ENCODE measurements at places on chromosomes 4 and X.

- no peak for DNase-seq
Observed at GRCh38 chr4:110062166-110062565, 136.2 kb downstream of the ELOVL6 start.

DNA sequence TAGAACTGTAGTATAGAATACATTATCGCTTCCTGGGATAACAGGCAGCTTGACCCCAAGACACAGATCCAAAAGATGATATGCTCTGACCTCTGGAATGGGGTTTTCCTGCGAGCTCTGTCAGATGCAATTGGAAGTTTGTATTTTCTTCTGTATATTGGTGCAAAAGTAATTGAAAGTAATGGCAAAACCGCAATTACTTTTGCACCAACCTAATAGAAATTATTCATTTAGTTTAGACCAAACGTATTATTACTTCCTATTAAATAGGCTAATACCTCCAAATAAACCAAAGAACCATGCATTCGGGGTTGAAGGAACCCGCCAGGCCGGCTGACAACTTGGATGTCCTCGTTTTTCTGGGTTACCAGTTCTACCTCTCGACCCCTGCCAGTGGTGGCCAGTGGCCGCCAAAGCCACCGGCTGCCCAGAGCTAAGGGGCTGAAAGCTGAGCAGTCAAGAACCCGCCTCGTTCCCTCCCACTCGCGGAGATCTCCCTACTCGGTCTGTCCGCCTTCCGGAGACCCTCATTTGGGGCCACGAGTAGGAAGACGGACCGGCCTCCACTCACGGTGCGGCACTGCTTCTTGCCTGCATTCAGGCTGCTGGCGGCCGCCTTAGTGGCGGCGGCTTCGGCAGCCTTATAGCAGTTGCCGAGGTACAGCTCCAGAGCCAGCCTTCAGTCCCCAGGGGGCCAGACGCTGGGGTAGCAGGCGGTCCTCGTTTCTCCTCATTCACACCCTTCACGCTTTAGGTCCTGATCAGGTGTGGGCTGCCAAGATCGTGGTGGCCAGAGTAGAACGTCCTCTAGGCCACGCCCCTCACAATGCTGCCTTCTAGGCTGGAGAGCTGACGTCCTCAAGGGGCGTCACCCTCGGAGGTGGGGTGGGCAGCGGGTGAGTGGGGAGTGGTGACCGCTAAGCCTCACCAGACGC, 121.9 kb downstream of the RBMX2 start:
- no peak for DNase-seq

DNA sequence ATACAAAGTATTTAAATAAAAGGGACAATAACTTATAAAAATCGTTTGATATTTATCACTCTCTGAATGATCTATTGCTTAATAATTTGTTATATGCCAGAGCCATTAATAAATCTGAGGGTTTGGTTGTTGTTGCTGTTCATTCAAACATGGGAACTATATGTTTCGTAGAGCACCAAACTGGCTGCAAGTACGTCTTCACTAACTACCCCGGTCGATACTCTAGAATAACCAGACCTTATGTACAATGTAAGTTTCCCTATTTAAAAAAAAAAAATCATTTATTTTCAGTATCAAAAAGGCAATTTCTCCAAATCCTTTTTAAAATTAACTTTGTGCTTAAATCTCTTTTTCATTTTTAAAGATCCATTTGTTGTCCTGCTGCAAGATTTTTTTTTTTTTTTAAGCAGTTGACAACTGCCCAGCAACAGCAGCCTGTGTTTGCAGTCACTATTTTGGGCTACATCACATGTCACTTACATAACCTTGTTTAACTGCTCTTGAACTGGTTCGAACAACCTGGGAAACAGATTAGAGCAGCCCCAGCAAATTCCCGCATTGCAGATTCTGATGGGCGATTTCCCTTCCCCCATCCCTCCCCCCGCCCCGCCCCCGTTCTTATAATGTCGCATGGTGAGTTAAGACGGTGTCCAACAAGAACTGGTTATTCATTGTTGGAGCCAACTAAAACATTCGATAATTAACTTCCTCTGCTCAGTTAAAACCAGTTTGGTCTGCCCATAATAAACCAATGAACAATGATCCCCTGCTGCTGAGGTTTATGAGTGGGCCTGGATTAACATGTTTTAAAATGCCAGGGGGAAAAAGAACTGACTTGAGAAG, 238.9 kb downstream of the NR3C2 start:
- DNase-seq, result no peak

DNA sequence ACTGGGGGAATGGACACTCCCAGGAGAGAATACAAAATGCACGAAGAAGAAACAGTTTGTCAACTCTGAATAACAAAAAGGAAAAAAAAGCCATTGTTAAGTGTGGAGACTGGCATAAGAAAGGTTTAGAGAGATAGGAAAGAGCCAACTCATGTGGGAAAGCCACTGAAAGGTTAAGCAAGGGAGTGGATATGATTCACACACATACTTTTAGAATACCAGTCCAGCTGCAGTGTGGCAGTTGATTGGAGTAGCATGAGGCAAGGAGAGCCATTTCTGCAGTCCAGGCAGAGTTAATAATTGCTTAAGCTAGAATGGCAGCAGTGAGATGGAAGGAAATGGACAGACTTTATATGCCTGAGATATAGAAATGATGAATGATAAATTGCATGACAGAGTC, 36.9 kb upstream of the ADAD1 start:
- no peak for DNase-seq

GRCh38 chr4:109440948-109441347, 7.3 kb downstream of the SEC24B start:
- no peak for DNase-seq

DNA sequence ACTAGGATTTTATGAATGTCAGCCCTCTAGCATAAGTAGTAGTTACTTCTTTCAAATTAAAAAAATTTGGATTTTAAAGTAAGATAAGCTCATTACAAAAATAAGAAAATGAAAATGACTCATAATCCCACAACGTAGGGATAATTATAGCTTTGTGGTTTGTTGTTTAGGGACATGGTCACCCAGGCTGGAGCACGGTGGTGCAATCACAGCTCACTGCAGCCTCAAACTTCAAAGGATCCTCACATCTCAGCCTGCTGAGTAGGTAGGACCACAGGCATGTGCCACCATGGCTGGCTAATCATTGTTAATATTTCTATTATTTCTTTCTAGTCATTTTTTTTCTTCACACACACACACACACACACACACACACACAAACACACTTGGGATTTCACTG, 57.6 kb downstream of the PLAC1 start:
- DNase-seq, result no peak

DNA sequence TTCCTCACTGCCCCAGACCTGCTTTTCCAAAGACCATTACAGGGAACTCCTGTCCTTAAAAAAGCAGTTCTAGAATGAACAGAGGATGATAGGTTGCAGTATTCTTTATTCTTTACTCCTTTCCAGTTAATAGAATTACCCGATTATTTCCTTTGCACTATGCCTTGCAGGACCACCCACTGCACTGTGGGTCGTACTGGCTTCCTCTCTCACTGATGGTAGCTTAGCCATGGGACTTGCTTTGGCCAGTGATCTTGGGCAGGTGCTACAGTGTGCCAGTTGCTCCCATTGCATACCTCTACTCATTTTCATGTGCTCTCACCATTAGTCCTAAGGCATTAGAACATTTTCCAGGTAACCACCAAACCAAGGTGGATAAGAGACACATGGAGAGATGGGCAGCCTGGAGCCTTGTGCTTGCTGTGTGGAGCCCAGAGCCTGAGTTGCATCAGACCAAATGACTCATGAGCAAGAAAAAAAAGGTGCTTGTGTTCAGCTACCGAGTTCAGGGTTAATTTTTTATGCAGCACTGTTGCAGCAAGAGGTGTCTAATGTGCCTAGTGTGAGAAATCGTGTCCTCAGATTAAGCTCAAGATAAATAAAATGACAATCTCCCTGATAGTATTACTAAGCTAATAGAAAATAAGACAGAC, 7.6 kb upstream of the UNC5C start:
- no peak for DNase-seq

- DNase-seq, result no peak
Observed at GRCh38 chr4:137952116-137952515, 290.0 kb downstream of the SLC7A11 start.

DNA sequence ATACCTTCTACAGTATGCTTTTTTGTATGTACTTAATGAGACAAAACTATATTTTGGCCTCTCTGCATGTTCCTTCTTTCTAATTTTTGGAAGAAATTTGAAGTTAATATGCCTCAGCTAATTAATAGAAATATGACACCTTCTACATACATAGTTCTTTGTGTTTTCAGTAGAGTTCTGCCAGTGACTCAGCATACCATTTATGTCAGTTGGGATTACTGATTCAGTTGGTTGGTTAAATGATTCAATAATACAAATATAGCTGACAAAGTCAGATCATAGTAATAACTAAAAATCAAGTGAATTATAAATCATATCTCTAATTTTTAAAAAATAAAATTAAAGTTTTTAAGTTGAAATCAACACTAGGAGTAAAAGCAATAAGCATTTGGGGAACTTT, 16.8 kb downstream of the BTC start:
- DNase-seq, result no peak

- DNase-seq, result no peak
Observed at GRCh38 chrX:19862634-19863211, 24.7 kb downstream of the SH3KBP1 start.

DNA sequence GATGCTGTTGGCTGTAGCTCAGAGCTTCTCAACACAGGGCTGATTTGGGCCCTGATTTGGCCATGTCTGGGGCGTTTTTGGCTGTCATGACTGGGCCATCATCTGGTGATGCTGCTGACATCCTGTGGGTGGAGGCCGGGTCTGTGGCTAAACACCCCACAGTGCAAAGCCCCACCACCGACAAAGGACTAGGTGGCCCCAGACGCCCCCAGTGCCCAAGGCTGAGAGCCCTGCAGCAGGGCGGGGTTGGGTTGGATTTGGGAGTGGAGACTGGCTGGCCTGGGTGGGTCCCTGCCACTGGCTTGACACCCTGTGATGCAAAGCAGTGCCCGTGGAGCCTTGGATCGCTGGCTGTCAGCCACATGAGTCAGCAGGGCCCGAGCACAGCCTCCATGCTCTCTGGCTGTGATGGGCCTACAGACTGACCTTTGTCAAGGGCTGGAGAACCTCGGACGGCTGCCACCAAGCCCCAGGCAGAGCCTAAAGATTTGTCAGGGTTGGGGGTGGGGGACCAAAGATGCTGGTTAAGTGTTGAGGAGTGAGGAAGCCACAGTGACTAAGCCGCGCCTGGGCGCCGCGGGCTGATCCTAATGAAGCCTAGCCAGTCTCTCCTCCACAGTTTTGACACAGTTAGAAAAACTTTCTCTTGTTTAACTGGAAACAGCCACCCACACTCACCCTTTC, 28.3 kb downstream of the CYTL1 start:
- DNase-seq, result no peak

DNA sequence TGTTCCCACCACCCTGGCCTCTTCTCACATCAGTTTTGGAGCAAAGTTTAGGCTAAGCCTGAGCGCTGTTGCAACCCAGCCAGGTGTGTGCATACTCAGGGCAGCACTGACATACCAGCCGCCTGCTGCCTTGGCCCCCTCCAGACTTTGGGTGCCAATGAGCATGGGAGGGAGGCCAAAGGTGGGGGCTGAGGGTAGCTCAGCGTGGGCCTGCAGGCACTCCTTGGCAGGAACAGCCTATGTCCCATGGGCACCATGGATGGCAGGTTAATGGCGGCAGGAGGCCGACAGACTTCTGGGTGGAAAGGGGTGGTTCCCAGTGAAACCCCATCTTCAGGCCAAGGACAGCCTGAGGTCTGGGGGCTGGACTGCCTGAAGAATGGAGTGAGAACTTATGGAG, 462.2 kb downstream of the ADGRL3 start:
- no peak for DNase-seq

GRCh38 chr4:182370491-182370890, 127.3 kb downstream of the TENM3 start:
- DNase-seq, result no peak

GRCh38 chr4:620851-621261, 4.5 kb upstream of the PDE6B start:
- no peak for DNase-seq

GRCh38 chrX:35439034-35439660, 359.0 kb upstream of the MAGEB16 start:
- DNase-seq, result no peak

- no peak for DNase-seq
Observed at GRCh38 chrX:30414144-30414543, 105.0 kb upstream of the NR0B1 start.

GRCh38 chr4:105840426-105841174, 54.7 kb upstream of the NPNT start:
- no peak for DNase-seq

DNA sequence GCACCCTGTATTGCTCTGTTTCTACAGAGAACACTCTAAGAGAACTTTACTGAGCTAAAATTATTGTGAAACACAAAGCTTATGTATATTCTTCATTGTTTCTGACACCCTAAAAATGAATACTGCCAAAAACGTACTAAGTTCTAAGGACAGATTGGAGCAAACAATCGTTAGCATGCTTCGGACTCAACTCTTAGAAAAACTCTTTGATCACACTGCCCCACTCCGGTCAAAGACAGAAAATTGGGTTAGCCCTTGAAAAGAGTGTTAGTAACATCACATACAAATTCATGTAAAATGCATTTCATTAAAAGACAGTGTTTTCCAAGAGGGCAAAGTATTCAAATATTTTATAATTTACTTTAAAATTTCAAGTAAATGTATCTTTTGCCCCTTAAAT, 177.4 kb downstream of the DCHS2 start:
- no peak for DNase-seq

- DNase-seq, result no peak
Observed at GRCh38 chrX:44462850-44463249, 79.8 kb downstream of the FUNDC1 start.

GRCh38 chrX:134641346-134641745, 16.9 kb downstream of the PLAC1 start:
- DNase-seq, result no peak

DNA sequence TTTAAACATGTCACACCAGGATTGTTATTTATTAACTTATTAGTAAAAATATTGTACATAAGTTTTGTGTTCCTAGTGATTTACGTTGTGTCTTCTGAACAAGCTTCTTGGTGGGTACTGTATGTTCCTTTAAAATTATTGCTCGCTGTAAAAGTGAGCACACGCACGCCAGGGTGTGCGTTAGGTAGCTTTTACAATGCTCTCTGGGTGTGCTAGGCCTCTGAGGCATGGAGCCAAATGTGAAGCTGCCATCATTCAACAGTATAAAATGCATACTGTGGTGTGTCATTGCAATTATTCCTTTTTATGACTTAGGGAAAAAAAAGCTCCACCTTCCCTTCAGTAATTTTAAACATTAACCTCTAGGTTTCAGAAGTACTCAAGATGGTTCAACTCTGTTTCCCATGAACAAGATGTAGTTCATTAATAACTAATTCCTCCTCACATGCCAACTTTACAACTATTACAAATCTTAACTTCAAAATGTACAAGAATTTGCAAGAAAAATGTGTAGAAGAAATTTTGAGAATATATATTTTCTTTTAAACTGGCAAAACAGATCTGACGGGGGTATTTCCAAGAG, 42.4 kb downstream of the ATOH1 start:
- no peak for DNase-seq
